T-helper 17 cell (primary cell): ENCODE measurements at places on chromosomes 6 and 20. TPM values are rescaled to one million over a fixed set of nuclear protein-coding genes. Genes with fewer than 3 reads are reported as not detected.

DNA sequence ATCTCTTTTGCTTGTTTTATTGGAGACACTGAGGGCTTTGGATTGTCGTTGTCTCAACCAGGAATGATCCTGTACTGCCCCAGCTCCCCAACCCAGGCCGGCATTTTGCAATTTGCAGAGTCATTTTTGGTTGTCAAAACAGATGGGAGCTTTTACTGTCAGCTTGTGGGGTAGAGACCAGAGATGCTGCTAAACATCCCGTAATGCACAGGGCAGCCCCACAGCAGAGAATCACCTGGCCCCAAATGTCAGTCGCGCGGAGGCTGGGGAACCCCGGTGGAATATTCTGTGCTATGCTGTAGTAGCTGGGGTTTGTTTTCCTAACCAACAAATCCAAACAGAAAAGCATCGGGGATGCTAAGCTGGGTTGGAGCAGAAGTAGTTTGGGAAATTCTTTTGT, 99.7 kb downstream of the TSHZ2 start:
- H3K4me1 ChIP-seq = peaks cover 8% of the 10 kb centered on the region
- no peaks in the 10 kb centered on the region for H3K27me3 ChIP-seq
- no peak for DNase-seq
- H3K36me3 ChIP-seq = peaks cover 3% of the 10 kb centered on the region
- no peak overlapping the region for H3K4me3 ChIP-seq

GRCh38 chr6:143064951-143065683, 4.4 kb downstream of the AIG1 start:
- no peak overlapping the region for H3K27ac ChIP-seq
- no peak overlapping the region for H3K4me3 ChIP-seq
- H3K36me3 ChIP-seq = peaks cover 2% of the 10 kb centered on the region
- DNase-seq = no peak

- no peak overlapping the region for H3K27ac ChIP-seq
- H3K36me3 ChIP-seq = peaks cover 11% of the 10 kb centered on the region
- H3K4me1 ChIP-seq = peaks cover 20% of the 10 kb centered on the region
Measured at GRCh38 chr6:157152556-157152955, 170.8 kb downstream of the TMEM242 start.

DNA sequence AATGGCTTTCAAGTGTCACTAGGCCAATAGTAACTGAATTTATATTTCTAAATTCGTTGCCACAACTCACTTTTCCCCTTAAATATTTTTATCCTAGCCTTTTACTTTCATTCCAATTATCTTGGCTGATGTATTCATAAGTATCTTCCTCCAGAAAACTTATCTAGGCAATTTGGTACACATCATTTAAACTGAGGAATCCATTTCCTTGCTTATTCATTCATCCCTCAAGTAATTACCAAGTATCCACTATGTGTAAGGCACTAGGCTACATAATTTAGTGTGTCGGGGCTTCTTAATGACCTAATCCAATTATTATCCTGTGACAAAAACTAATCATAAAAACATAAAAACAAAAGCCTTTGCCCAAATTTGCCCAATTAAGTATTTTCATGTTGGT, 258.3 kb upstream of the TCF21 start:
- DNase-seq = no peak
- H3K4me1 ChIP-seq = no peaks in the 10 kb centered on the region
- H3K27ac ChIP-seq = no peak overlapping the region

Gene CSNK2A1
- total RNA-seq = 63.8 TPM

- peaks cover 20% of the 10 kb centered on the region for H3K4me1 ChIP-seq
- peak overlapping the region; percentile 94 for H3K27ac ChIP-seq
- H3K36me3 ChIP-seq = no peaks in the 10 kb centered on the region
- H3K27me3 ChIP-seq = no peaks in the 10 kb centered on the region
Measured at GRCh38 chr20:53829724-53830521, 236.3 kb upstream of the ZNF217 start.

Gene UNC5CL
- 4.2 TPM for total RNA-seq
